ENCODE measurements at places on chromosomes 16 and 17. TPM values are rescaled to one million over a fixed set of nuclear protein-coding genes. Genes with fewer than 3 reads are reported as not detected.
A peak's percentile ranks its signal among the peaks of the same experiment; 100 is the strongest.

- DNase-seq: no peak
Observed at GRCh38 chr17:55859301-55859795, 108.5 kb downstream of the PCTP start.

- no peak for DNase-seq
Observed at GRCh38 chr16:79648826-79649225, 48.3 kb upstream of the MAF start.

GRCh38 chr17:69764146-69764545, 310.9 kb upstream of the KCNJ16 start:
- DNase-seq: no peak

- no peak for DNase-seq
Observed at GRCh38 chr16:60744198-60744597, 1292.0 kb downstream of the CDH8 start.

DNA sequence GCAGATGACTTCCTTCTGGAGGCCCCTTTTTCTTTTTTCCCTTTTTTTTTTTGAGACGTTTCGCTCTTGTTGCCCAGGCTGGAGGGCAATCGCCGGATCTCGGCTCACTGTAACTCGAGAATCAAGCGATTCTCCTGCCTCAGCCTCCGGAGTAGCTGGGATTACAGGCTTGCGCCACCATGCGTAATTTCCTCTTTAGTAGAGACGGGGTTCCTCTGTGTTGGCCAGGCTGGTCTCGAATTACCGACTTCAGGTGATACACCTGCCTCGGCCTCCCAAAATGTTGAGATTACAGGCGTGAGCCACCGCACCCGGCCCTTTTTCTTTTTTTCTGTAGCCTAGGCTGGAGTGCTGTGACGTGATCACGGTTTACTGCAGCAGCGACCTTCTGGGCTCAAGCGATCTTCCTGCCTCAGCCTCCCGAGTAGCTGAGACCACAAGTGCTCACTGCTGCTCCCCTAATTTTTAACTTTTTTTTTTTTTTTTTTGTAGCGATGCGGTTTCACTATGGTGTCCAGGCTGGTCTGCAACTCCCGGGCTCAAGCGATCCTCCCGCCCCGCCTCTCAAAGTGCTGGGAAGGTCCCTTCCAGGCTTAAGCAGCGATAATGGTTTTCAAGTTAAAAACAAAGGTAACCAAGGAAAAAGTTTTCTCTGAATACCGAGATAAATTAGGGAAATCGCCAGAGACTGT, 956 bp upstream of the IST1 start:
- DNase-seq: peak; percentile 67

METTL22 gene
- 30.7 TPM for total RNA-seq

DNA sequence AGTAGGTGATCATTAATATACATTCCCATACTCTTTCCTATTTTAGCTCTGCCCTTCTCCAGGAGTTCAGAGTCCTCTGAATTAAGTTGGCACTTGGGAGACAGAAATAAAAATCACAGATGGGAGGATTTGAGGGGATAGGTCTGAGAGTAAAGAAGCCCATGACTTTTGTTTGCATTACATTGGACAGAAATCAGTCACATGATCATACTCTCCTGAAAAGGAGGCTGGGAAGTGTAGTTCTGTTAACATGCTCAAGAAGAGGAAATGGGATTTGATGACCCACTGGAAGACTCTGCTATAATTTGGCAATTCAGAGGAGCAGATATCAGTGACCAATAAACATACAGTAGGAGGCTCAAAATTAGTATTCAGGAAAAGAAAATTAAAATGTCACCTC, 674.9 kb upstream of the C16orf82 start:
- DNase-seq: no peak

GRCh38 chr16:59880611-59881010, 1146.5 kb upstream of the GOT2 start:
- peak; percentile 10 for DNase-seq

DNA sequence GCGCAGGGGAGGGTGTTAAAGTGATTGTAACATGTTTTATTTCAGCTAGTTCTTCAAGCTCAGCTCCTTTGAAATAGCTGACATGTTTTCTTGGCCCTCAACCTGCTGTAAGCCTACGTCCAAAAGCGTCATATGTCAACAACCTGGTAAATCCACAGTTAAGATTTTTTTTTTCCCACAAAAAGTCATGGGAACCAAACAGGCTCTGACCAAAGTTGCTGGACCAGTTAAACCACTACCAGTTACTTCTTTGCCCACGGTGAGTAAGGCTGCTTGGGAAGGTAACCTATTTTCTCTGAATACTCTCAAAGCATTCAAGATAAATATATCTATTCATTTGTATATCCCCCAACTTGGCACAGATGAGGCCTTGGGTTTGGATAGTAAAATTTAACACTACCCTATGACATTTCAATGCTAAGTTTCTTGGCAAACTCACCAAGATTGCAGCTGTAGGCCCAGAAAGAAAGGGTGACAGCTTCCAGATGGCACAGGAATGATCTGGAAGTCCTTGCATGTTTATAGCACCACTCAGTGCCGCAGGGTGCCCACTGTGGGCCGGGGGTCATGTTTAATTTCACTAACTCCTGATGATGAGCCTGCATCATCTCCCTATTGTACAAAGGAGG, 166.2 kb downstream of the XYLT1 start:
- no peak for DNase-seq

LRRC46 gene
- total RNA-seq: not detected

DNA sequence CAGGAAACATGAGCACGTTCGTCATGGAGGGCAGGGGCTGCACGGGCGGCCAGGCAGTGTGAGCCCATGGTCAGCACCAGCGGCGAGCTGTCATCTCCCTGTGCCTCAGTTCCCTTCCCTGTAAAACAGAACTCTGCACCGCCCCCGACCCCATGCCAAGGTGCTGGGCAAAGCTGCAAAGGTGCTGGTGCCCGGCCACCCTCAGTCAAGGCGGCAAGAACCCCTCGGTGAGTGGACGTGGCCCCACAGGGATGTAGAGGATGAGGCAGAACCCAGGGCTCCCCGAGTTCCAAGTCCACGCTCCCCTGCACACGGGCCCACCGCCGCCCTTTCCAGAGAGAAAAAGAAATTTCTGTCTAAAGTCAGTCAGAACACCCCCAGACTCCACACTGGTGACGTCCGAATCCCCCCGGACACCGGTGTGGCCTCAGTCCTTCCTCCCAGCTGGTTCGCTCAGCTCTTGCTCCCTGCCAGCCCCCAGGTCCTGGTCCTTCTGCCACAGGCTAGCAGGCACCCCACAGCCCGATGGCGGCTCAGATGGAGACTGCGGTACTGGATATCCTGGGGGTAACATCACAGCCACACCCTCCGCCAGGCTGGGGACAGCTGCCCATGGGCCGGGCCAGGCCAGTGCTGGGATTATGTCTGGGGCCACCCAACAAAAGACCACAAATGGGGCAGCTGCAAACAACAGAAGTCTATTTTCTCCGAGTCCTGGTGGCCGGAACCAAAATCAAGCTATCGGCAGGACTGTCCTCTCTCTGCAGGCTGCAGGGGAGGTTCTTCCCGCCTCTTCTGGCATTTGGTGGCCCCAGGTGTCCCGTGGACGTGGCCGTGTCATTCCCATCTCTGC, 14.4 kb upstream of the BAHCC1 start:
- no peak for DNase-seq

DNA sequence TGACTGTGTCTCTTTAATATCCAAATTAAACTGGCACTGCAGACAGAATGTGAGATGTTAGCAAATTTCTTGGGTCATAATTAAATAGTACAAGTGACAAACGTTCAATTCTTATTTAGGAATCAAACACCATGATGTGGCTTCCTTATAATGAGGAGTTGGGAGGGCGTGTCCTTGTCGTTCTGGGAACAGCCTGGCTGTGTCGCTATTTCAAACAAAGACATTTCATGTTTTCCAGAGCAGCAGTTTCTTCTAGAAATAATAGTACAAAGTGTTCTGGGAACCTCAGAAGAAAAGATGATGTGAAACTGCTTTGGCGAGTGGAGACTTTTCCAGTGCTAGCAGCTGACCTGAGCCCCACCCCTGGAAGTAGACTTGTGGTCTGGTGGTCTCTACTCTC, 301.7 kb upstream of the N4BP1 start:
- no peak for DNase-seq

GRCh38 chr17:68461122-68461539, 3.8 kb upstream of the WIPI1 start:
- no peak for DNase-seq

DNA sequence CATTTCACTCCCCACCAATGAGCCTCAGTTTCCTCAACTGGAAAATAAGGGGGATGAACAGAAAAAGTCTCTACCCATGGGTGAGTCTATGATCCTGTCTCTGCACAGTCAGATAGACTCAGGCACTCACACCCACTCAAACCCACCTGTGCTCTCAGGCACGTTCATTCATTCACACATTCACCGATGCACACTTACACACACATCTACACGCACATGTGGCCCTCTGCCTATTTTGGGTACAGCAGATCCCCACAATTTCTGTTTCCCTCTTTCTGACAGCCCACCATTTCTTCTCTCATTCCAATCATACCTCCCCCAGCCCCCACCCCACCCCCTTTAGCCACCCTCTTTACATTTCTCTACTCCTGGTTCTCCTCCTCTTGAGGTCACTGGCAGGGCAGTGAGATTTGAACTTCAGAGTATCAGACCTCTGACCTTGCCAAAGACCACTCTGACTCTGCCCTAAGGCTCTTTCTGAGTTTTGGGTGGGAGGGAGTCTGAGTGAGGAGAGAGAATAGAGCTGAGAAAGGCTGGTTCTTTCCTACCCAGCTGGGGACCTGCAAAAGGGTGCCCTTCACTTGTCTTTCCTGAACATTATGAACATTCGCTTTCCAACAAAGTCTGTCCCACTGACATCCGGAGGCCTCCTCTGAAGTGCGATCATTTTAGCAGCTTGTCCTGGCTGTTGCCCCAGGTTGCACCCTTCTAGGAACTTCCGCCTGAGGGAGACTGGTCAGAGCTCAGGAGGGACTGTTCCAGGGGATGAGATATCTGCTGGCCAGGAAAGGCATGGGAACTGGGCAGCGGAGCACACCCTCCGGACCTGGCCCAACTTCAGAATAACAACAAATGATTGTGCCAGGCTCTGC, 10.1 kb upstream of the COL1A1 start:
- no peak for DNase-seq

NOS2 gene
- total RNA-seq: 1.2 TPM

GP1BA gene
- not detected for total RNA-seq

MYO15A gene
- not detected for total RNA-seq

DNA sequence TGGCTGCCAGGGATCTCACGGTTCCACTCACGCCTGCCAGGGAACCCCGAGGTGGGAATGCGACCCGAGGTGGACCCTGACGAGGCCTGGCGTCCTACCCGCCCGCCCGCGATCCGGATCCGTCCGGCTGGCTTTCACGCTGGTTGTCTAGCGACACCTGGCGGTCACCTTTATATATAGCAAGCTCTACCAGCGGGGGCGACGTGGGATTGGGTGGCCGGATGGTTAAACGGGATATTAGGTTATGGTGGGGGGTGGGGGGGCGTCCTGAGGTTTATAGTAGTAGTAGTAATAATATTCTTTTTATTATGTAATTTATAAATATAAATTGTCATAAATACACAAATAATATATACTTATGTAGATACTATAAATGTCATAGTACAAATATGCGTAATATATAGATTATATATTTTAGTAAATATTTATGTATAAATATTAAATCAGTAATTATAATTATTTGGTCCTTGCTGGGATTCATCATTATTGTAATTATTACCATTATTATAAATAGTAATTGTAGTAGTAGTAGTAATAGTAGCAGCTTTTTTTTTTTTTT, 136.9 kb downstream of the KCNJ12 start:
- DNase-seq: peak; percentile 35

DNA sequence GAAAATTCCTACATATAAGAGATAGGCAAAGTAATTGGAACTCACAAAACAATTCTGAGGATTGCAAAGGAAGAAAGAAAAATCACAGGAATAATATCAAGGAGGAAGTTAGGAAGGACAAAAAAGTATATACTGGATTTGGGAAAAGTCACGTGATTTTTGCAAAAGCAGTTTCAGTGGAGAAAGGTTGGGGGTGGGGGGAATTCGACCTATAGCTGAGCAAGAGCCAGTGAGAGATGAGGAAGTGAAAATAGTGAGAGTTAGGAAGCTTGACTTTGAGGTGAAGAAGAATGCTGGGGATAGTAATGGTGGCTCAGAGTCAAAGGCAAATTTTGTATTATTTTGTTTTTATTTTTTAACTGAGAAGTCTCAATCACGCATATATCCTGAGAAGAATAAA, 438.0 kb upstream of the PMFBP1 start:
- no peak for DNase-seq

DPEP3 gene
- not detected for total RNA-seq

MAPK8IP3 gene
- 24.5 TPM for total RNA-seq

DNA sequence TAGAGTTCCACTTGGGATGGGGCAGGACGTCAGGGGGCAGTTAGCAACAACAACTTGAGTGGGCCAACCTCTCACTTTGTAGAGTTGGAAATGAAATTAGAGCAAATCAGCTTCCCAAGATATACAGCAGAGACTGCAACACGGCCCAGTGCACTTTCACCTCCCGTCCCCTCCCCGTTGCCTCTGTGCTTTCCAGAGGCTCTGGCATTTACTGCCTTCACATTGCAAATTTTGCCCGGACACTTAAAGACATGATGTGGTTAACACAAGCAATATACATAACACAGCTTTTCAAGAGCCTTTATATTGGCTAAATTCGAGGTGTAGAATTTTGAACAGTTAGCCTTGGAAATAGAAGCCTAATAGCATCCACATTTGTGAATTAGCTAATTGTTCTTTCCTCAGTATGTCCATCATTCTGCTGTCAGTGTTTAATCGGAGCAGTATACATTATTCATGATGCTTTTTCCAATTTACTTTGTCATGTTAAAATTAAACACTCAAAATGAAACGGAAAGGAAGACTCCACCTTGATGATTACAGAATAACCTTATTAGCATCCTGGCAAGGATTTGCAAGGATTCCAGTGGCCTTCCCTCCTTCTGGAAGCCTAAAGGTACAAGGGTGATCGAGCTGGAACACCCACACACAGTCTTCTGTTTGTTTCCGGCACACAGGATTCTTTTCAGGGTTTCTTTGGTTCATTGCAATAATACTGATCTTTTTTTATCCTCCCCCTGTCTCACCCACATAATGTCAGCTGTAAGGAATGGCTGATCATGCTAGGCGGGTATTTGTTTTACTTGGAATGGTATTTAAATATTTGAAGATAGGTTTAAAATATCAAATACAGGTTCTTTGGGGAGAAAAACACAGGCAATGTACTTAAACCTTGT, 190.9 kb upstream of the CACNG5 start:
- DNase-seq: no peak

DNA sequence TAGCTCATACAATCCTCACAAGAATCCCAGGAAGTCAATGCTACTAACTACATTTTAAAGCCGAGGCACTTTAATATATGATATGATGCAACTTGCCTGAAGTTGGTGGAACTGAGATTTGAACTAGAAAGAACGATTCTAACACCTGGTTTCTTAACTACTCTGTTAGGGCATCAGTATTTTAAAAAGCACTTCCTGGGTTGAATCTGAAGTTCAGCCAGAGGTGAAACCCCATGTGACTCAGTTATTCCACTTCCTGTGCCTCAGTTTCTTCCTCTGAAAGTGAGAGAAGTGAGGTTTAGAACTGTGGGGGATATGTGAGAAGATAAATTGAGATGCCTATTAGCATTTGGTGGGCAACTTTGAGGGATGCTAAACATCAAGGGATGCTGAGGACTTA, 129.4 kb upstream of the ANKFN1 start:
- DNase-seq: no peak
